ENCODE measurements at places on chromosomes 6 and 20.

- DNase-seq = no peak
Observed at GRCh38 chr6:113445201-113445600, 411.9 kb upstream of the MARCKS start.

DNA sequence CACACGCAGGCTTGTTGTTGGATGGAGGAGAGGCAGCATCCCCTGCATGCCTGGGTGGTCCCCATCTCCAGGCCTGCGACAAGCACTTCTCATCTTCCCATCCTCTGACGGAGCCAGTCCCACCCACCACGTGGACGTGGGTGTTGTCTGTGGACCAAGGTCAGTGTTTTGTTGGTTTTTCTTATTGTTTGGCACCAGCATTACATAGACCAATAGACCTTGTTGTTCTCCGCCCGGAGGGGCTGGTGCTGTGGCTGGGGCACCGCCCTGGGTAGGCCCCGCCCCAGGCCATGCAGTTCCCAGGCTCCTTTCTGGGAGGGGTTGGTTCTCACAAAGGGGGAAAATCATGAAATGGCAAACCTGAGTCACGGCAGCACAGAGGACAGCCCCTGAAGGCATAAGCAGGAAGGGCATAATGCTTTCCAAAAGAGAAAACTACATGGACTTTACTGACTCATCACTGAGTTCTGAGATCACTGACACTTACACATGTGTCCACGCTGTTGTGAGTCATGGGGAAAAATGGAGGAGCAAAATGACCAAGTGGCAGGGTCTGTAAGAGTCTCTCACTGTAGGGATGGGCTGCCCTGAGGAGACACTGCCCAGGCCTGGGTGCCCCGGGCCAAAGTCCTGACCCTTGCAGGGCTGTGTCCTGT, 90.8 kb downstream of the THBS2 start:
- no peak for DNase-seq

DNA sequence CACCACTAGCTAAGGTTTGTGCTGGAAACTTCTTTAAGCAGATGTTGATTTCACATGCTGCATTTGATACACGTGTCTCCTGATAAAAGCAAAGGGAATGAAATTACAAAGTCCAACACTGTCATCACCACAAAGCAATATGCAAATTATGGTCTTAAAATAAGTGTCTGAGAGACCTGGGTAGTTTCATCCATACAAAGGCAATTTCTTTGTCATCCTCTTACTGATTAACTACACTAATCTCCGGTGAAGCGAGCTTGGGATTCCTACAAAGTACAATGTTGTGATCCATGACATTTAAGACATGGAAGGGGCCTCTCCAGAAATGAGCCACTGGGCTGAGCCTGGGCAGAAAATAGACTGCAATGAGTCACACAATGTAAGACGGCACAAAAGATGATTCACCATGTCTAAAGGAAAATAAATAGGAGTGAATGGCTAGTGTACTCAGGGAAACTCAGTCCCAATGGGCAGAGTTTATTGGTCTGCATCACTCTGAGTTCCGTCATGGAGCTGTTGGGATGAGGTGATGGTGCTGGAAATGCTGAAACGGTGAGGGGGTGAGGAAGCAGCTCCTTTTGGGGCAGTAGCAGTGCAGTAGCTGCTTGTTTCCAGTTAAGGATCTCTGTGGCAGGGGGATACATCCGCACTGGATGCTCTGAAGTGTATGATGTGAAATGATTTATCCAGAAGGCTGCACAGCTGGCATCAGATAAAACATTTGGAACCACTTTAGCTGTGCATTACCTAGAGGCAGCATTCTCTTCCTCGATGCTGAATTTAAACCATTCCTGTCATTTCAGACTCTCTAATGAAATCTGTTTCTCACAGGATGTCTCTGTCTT, 103.3 kb downstream of the IBTK start:
- no peak for DNase-seq

GRCh38 chr20:42173440-42173839, 555.3 kb upstream of the CHD6 start:
- no peak for DNase-seq

DNA sequence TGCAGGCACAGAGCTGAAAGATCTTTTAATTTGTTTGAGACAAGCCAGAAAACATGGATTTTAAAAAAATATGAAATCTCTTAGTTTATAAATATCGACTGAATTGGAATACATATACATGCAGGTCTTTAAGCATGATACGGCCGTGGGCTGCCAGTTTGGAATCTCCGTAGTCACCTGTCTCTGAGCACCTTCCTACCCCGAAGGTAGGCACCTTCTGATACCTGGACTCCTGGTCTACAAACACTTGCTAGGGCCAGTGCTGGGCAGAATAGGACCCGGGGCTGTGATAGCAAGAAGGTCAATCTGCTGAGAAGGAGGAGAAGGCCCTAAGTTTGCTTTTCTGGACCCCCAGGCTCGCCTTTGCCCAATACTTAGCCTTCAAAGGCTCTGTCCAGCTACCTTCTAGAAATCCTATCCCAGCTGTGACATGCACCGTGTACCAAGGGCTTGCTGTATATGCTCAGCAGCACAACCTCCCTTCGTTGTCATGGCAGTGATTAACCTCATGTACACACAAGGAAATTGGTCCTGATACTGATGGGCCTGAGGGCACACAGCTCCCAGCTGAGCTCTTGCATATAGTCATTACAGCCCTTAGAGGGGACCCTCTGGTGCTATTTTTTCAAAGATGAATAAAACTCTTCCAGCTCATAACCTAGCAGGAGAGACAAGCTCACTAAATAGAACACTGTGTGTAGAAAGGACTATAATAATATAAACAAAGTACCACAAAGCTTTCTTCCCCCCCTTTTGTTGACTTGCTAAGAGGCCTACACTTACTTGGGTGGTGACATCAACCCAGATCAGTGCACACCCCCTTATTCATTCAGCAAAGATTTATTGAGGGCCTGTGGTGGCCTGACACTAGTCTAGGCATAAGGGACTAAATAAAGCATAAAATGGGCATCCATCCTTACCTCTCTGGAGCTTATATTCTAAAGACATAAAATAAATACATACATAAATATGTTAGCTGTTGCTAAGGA, 17.7 kb downstream of the SNPH start:
- DNase-seq = no peak

DNA sequence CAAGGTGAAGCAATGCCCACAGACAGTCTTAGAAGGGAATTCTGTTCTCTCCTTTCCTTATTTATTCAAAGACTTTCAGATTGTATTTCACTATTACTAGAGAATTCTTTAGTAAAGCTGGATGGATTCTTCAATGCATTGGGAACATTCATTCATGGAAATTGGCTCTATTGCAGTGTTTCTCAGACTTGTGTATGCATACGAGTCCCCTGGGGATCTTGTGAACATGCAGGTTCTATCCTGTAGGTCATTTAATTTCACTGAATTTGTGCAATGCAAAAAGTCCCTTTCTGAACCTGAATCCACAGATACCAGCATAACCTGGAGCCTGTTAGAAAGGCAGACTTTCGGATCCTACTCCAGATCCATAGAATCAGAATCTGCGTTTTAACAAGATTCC, 160.9 kb upstream of the AHI1 start:
- no peak for DNase-seq

- no peak for DNase-seq
Observed at GRCh38 chr20:4989570-4989969, 11.7 kb downstream of the SLC23A2 start.

GRCh38 chr6:68777956-68778355, 142.9 kb downstream of the ADGRB3 start:
- peak; percentile 4 for DNase-seq

GRCh38 chr6:148134592-148134991, 208.0 kb upstream of the SASH1 start:
- no peak for DNase-seq

DNA sequence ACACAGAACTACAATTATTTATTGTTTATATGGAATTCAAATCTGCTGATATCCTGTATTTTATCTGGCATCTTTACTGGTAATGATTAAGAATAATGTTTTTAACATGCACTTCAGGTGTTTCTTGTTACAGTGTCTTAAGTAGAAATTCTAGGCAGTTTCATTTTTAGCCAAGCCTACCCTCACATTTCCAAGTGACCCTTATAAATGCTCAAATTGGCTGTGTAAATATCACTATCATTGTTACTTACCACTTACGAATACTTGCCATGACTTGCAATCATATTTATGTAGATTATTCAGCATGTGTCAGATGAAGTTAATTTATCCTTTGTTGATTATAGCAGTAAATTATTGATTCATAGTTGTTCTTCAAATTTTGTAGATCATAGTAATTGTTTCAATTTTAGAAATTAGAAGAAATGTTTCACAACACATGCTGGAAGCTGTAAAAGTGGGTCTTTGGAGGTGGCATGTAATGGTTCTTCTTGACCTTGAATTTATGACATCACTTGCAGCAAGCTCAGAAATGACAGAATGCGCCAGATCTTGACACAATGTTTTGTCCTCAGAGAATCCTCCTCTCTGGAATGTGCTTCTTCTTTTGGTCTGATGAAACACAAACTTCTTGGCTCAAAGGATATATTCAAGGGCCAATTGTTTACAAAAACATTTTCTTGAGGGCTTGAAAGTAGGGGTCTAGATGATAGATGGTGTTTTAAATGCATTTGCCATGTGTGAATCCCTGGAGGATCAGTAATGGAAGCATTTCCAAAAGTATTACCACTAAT, 471.8 kb downstream of the COL12A1 start:
- no peak for DNase-seq

DNA sequence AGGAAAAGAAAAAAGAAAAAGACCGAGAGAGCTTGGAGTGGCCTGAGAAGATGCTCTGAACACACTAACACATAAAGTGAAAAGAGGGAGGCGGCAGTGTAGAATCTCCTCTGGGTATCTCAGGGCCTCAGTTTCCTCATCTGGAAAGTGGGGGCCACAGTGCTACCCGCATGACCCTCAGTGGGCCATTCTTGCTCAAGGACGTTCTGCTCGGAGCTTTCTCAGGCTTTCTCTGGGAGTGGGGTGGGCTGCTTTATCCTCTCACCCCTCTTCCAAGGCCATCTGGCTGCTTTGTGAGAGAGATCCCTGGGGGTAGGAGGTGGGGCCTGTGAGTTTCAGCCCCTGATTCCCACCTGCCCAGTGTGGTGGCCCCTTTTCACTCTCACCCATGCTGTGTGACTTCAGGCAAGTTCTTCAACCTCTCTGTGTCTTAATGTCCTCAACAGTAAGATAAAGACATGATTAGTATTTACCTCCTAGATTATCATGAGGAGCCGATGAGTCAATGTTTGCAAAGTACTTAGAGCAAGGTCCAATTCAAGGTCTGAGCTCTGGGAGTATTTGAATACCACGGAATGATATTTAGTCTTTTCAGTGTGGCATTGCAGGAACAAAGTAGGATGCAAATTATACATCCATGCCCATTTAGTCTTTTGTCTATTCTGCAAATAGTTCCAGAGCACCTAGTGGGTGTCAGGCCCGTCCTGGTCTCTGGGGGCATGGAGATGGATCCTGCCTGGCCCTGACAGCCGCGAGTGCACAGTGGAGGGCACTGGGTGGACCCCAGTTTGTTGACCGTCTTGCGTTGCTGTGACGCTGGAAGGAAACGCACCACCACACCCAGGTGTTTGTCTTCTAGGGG, 34.3 kb downstream of the SRC start:
- DNase-seq = no peak

DNA sequence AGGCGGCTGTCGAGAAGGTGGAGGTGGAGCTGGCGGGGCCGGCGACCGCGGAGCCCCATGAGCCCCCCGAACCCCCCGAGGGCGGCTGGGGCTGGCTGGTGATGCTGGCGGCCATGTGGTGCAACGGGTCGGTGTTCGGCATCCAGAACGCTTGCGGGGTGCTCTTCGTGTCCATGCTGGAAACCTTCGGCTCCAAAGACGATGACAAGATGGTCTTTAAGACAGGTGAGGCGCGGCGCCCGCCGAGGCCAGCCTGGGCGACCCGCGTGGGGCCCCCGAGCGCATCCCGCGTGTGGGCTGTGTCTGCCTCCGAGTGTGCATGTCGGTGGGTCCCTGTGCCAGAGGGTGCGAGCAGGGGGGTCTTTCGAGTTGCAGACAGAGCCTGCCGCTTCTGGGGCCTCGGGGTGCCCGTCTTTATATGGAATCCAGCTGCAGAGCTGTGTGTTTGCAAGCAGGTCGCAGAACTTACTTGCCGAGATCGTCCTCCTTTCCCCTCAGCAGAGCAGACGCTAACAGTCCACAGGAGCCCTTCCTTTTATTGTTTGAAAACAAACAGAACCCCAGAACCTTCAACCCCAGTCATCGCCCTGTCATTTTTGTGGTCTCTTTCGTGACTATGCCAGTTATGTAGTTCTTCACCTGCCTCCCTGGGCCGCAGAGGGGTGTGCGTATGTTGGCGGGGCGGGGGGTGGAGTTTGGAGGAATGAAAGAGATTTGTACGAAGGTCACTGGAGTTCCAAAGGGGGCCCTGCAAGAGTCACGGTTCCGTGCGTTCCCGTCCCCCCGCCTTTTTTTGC, 766 bp downstream of the SLC16A10 start:
- DNase-seq = no peak

- no peak for DNase-seq
Observed at GRCh38 chr6:154474648-154475428, 35.6 kb downstream of the CNKSR3 start.

GRCh38 chr6:62974452-62974851, 236.8 kb upstream of the FKBP1C start:
- no peak for DNase-seq

DNA sequence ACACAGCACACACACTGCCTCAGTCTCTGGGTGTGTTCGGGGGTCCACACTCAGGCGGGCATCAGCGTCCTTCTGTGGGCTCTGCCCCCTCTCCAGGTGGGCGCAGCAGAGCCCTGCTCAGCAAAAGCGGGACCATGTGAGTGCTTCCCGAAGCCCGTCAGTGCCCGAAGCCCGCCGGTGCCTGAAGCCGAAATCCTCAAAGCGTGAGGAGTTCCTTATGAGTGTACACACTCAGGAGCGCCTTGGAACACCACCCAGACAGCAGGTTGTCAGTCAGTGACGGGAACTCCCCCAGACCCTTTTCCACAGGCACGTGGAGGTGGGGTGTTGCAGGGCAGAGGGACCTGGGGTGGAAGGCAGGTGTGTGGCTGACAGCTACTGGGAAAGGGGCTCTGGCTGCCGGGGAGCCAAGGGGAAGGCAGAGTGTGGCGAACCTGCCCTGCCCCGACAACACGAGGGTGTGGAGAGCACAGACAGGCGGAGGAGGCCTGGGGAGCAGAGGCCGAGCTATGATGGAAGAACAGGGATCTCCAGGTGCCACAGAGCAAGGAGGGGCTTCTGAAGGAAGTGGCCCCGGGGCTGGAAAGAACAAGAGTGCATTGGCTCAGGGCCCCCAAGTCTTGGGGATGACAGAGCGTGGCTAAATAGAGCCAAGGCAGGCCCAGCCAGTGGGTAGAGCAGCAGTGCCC, 87.7 kb downstream of the RAMACL start:
- no peak for DNase-seq

DNA sequence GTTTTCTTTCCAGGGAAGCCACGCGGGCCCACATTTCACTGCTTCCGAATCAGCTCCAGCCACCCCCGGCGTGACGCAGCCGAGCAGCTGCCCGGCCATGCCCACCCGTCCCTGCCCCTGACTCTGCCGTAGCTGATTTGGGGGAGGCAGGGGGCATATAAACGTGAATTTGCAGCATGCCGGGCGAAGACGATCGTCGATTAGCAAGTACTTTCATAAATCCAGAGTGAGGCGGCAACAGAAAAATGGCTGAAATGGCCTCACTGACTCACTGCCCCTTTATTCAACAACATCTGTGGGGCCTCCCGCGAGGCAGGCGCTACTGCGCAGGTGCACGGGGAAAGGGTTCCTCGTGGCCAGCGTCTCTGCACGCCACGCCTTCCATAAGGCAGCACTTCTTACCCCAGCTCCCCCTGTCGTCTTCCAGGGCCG, 118.0 kb downstream of the DLL1 start:
- DNase-seq = no peak

- no peak for DNase-seq
Observed at GRCh38 chr6:107894809-107895396, 63.1 kb downstream of the SEC63 start.

GRCh38 chr6:67431076-67431475, 1204.0 kb upstream of the ADGRB3 start:
- no peak for DNase-seq
